ENCODE measurements at places on chromosomes 5 and 9.

GRCh38 chr5:158780656-158781237 lies 319.0 kb downstream of the EBF1 start:
- no peak overlapping the region for H3K4me3 ChIP-seq
- no peak for DNase-seq
- peaks cover 4% of the 10 kb centered on the region for H3K27me3 ChIP-seq
- H3K4me1 ChIP-seq, result peaks cover 21% of the 10 kb centered on the region

DNA sequence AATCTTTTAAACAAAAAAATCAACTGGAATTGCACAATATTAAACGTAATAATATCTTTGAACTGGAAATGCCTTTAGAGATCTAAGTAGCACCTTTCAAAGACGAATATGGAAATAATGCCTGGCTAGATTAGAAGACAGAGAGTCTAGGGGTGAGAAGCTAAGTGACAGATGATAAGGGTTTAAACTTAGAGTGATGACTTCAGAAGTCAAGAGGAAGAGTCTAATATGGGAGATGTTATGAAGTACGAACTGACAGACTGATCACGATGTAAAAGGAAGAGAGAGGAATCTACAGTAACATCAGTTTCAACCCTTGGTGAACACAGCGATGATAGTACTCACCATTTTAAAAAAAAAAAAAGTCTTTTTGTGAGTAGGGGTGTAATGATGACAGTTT lies 57.9 kb downstream of the HINT1 start:
- H3K27ac ChIP-seq, result no peak overlapping the region
- no peak for DNase-seq
- H3K36me3 ChIP-seq, result no peaks in the 10 kb centered on the region
- H3K4me1 ChIP-seq, result no peaks in the 10 kb centered on the region
- peaks cover 4% of the 10 kb centered on the region for H3K27me3 ChIP-seq

GRCh38 chr5:7000310-7000709 lies 287.1 kb downstream of the TENT4A start:
- H3K36me3 ChIP-seq, result no peaks in the 10 kb centered on the region
- DNase-seq, result no peak
- no peaks in the 10 kb centered on the region for H3K4me1 ChIP-seq
- no peak overlapping the region for H3K4me3 ChIP-seq
- no peak overlapping the region for H3K27ac ChIP-seq
- peaks cover 23% of the 10 kb centered on the region for H3K27me3 ChIP-seq

DNA sequence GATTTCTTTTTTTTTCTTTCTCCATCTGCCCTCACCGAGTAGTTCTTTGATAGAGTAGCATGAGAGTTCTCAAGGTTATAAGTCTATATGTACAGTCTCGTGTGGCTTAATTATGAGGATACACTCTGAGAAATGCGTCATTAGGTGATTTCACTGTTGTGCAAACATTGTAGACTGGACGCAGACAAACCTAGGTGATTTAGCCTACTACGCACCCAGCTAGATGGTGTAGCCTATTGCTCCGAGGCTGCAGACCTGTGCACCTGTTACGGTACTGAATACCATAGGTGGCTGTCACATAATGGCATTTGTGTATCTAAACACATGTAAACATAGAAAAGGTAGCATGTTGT lies 26.9 kb upstream of the CORO2A start:
- H3K4me1 ChIP-seq, result peaks cover 28% of the 10 kb centered on the region
- H3K27ac ChIP-seq, result no peak overlapping the region
- DNase-seq, result no peak
- H3K27me3 ChIP-seq, result peaks cover 9% of the 10 kb centered on the region
- peaks cover 5% of the 10 kb centered on the region for H3K36me3 ChIP-seq

- no peak overlapping the region for H3K27ac ChIP-seq
- H3K27me3 ChIP-seq, result no peaks in the 10 kb centered on the region
- no peaks in the 10 kb centered on the region for H3K36me3 ChIP-seq
Measured at GRCh38 chr5:142947427-142947709, 177.2 kb downstream of the ARHGAP26 start.

DNA sequence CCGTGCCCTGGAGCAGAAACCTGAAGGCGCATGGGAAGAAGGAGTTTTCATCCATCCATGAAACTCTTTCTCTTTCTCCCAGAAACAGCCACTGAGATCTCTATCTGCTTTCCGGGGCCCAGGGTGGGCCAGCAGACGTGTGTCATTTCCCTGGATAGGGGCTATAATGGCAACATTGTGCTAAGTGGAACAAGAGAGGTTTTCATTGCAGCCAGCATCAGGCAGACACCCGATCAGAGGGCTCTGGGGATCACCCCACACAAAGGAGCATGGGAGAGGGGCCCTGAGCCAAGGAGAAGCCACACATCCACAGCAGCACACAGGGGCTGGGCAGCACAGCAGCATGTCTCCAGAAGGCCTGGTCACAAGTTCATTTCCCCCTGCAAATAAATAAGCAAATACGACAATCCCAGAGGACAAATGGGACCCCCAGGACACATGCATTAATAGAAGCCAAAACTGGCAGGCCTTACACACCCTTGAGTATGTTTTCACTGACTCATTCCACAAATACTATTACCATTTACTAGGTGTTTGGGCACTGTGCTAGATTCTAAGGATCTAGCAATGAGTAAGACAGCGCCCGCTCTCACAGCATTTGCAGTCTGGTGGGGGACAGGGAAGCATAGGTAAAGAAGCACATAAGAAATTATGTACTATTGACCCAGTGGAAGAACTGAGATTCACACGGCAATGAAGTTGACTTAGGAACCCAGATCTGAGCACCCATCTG lies 4.3 kb upstream of the AFAP1L1 start:
- H3K27ac ChIP-seq, result no peak overlapping the region
- H3K4me3 ChIP-seq, result no peak overlapping the region
- peaks cover 10% of the 10 kb centered on the region for H3K4me1 ChIP-seq

DNA sequence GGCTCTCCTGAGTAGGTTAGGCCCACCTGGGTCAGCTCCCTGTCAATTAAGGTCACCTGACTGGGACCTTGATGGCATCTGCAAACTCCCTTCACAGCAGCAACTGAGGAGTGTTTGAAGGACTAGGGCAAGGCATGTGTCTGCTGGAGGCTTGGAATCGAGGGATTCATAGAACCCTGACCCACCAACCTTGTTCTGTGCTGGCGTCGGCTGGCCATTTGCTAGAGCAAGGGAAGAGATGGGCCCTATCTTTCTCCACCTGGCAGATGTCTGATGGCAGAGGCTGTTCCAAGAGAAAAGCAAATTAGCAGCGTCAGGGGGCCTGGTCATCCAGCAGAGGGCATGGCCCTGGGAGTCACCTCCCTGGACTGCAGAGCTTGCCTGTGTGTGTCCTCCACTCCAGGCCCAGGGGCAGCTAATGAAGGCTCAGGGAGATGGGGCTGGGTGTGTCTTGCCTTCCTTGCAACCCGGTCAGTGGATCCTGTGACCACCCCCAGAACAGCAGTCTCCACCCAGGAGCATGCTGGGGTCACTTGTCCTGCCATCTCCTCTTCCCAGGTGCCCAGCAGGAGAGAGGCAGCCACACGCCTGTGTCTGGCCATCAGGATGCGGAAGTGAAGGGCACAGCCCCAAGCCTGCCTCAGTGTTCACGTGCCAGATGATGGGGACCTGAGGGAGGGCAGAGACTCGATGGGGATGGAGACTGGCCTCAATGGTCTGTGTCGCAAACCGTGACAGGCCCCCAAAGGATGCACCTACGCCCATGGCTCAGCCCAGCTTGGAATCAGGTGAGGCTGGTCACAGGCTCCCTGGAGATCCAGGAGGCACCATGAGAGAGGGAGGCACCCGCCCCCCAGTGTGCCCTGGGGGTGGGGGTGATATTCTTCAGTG lies 53.9 kb downstream of the BARX1 start:
- no peaks in the 10 kb centered on the region for H3K36me3 ChIP-seq
- peaks cover 21% of the 10 kb centered on the region for H3K27me3 ChIP-seq
- DNase-seq, result no peak
- H3K4me1 ChIP-seq, result peaks cover 5% of the 10 kb centered on the region
- peak overlapping the region; percentile 66 for H3K27ac ChIP-seq

DNA sequence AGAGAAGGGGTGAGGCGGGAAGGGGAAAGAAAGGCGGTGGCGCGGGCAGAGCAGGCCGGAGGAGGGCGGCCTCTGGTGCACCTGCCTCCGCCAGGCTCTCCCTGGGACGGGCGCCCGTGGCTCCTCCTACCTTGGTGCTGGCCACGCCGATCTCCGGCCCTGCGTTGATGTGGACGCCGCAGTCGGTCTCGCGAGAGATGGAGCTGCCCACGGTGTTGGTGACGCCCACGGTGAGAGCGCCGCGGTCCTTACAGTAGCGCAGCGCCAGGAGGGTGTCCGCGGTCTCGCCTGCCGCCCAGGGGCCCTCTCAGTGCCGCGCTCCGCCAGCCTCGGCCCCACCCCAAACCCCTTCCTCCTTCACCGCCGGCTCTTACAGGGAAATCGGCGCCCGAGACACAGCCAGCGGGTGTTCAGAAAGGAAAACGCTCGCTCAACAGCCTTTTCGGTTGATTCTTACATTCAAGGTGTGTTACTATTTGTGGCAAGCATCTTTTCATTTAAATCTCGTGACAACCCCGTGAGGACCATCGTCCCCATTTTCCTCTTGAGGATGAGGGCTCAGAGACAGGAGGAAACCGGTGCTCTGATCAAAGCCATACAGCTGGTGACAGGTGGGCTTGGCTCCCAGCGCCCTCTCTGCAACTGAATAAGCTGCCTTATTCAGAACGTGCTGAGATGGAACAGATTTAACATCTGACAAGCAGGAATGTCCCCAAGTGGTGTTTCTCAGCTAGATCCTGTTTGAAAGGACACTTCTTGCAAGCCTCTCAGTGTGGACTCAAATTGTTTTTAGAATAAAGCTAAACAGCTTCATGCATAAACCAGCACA lies 22.0 kb upstream of the MAPK9 start:
- no peak for DNase-seq
- H3K4me3 ChIP-seq, result no peak overlapping the region
- peaks cover 47% of the 10 kb centered on the region for H3K36me3 ChIP-seq
- H3K27me3 ChIP-seq, result no peaks in the 10 kb centered on the region

GRCh38 chr5:35454011-35454525 lies 163.6 kb upstream of the SPEF2 start:
- H3K27ac ChIP-seq, result no peak overlapping the region
- no peak overlapping the region for H3K4me3 ChIP-seq
- DNase-seq, result no peak

DNA sequence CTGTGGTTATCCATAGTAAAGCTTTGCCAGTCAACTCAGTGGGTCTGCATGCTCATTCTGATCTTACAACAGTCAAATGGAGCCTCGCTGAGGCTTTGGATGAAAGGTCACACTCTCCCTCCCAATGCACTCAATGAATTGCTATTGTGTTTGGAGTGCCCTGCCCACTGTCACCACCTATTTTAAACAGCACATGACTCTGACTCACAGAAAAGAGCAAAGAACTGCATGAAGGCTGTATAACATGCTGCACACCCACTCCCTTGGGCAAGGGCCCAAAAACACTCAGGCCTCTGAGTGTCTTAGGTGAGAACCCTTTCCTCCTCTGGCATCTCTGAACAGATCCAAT lies 118.7 kb upstream of the CCDC112 start:
- H3K4me3 ChIP-seq, result no peak overlapping the region
- peaks cover 3% of the 10 kb centered on the region for H3K27me3 ChIP-seq
- no peak overlapping the region for H3K27ac ChIP-seq
- no peak for DNase-seq
- no peaks in the 10 kb centered on the region for H3K4me1 ChIP-seq

- H3K4me3 ChIP-seq, result no peak overlapping the region
- peaks cover 36% of the 10 kb centered on the region for H3K4me1 ChIP-seq
- no peak overlapping the region for H3K27ac ChIP-seq
- no peaks in the 10 kb centered on the region for H3K36me3 ChIP-seq
Measured at GRCh38 chr5:143134900-143135299, 268.6 kb downstream of the NR3C1 start.

Measured in nephron progenitor cell (in vitro differentiated cells).